ENCODE measurements at places on chromosomes 13 and 19. TPM values are rescaled to one million over a fixed set of nuclear protein-coding genes. Genes with fewer than 3 reads are reported as not detected.

SLC7A10 gene
- not detected for total RNA-seq

CEACAM6 gene
- not detected for total RNA-seq

RDH8 gene
- total RNA-seq, result not detected

DACH1 gene
- total RNA-seq, result 1.4 TPM

DHRS12 gene
- 11.1 TPM for total RNA-seq

FXYD1 gene
- 157 TPM for total RNA-seq

KCNC3 gene
- total RNA-seq, result 0.83 TPM

CCDC106 gene
- total RNA-seq, result 8.6 TPM

MBD3L4 gene
- not detected for total RNA-seq

PABPC3 gene
- total RNA-seq, result 0.23 TPM

NLRP9 gene
- total RNA-seq, result not detected

SLC25A15 gene
- total RNA-seq, result 3.8 TPM

CEACAM20 gene
- not detected for total RNA-seq

CBY2 gene
- total RNA-seq, result not detected

TBC1D4 gene
- 14.9 TPM for total RNA-seq

KIR3DL1 gene
- not detected for total RNA-seq

BCL3 gene
- 40.4 TPM for total RNA-seq

MIA gene
- not detected for total RNA-seq

ADPRHL1 gene
- 1.2 TPM for total RNA-seq

ESD gene
- 130 TPM for total RNA-seq

FGF21 gene
- total RNA-seq, result not detected

ZNF570 gene
- total RNA-seq, result 6.8 TPM

SIGLEC11 gene
- 0.95 TPM for total RNA-seq

SLC1A6 gene
- not detected for total RNA-seq

CRLF1 gene
- 154 TPM for total RNA-seq

CERS4 gene
- 23.2 TPM for total RNA-seq

HCN2 gene
- total RNA-seq, result 0.10 TPM

C19orf67 gene
- not detected for total RNA-seq

CD33 gene
- total RNA-seq, result 10.0 TPM

PNMA8B gene
- 3.8 TPM for total RNA-seq

OLFM4 gene
- 0.19 TPM for total RNA-seq

ZNF701 gene
- 16.0 TPM for total RNA-seq

ZNF534 gene
- total RNA-seq, result not detected

THSD1 gene
- total RNA-seq, result 7.9 TPM

PLK5 gene
- total RNA-seq, result not detected

SULT2B1 gene
- not detected for total RNA-seq

TUBA3C gene
- total RNA-seq, result not detected

IGLON5 gene
- 0.19 TPM for total RNA-seq

ZNF837 gene
- 1.0 TPM for total RNA-seq

ZFP28 gene
- total RNA-seq, result 9.3 TPM

CACNG7 gene
- not detected for total RNA-seq

PDX1 gene
- not detected for total RNA-seq

CCDC70 gene
- not detected for total RNA-seq

UPF3A gene
- 36.7 TPM for total RNA-seq

BEST2 gene
- total RNA-seq, result not detected

POU4F1 gene
- not detected for total RNA-seq

TRAPPC5 gene
- total RNA-seq, result 83.5 TPM

SIGLEC8 gene
- total RNA-seq, result 0.19 TPM

FAM216B gene
- 0.23 TPM for total RNA-seq

RFPL4A gene
- not detected for total RNA-seq

ZNF726 gene
- 0.81 TPM for total RNA-seq

KIR3DL2 gene
- not detected for total RNA-seq

LILRA1 gene
- 1.7 TPM for total RNA-seq

CASP14 gene
- not detected for total RNA-seq

HPN gene
- 1.7 TPM for total RNA-seq

CABP5 gene
- total RNA-seq, result not detected

Data from posterior vena cava (tissue), 2 donors.